ENCODE measurements at places on chromosomes 1 and 21.
A peak's percentile ranks its signal among the peaks of the same experiment; 100 is the strongest.

GRCh38 chr1:82064691-82065090 lies 264.0 kb downstream of the ADGRL2 start:
- no peak for DNase-seq

DNA sequence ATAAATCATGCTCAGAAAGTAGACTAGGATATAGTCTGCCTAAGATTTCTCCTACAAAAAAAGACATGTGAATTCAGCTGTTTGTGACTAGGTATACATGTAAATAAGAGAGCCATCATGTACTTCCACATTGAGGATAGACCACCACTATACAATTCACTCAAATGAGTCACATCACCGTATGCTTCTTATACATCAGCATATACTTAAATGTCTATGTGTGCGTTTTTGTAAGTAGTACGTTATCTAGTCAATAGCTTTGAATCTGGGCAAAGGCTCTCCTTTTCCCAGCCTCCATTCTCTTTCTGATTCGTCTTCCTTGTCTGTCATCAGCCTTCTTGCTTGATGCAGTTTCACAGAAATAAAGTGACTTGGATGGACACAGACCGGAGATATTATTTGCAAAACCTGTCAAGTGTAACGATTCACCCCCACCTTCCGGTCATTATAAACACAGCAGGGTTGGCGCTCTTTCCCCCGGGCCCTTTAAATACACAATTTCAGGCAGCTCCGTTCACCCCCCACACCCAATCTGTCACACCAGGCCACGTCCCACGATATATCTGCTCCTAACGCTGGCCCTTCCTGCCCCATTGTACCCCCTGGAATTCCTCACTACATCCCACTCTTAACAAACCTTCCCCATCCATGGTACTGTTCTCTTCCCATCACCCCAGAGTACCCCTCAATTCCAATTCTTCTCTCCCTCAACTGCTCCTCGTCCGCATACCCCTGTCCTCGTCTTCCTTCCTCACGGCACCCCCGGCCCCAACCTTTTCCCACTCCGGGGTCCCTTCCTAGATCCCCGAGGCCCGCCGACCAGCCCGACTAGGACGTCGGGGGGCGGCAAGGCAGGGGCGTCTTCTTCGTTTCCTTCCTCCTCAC lies 636 bp downstream of the VAMP4 start:
- DNase-seq: peak; percentile 25

- DNase-seq: no peak
Measured at GRCh38 chr1:8776104-8776503, 41.3 kb downstream of the RERE start.

GRCh38 chr1:211517006-211517405 lies 25.0 kb upstream of the RD3 start:
- DNase-seq: no peak

DNA sequence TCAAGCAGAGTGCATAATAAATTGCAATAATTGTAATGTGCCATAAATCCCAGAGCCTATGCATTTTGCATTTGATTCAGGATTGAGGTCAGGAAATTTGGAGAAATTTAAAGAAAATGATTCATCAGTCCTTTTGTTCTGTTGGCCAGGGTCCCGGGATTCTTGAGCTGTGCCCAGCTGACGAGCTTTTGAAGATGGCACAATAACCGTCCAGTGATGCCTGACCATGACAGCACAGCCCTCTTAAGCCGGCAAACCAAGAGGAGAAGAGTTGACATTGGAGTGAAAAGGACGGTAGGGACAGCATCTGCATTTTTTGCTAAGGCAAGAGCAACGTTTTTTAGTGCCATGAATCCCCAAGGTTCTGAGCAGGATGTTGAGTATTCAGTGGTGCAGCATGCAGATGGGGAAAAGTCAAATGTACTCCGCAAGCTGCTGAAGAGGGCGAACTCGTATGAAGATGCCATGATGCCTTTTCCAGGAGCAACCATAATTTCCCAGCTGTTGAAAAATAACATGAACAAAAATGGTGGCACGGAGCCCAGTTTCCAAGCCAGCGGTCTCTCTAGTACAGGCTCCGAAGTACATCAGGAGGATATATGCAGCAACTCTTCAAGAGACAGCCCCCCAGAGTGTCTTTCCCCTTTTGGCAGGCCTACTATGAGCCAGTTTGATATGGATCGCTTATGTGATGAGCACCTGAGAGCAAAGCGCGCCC lies 8.7 kb downstream of the PROX1 start:
- no peak for DNase-seq

DNA sequence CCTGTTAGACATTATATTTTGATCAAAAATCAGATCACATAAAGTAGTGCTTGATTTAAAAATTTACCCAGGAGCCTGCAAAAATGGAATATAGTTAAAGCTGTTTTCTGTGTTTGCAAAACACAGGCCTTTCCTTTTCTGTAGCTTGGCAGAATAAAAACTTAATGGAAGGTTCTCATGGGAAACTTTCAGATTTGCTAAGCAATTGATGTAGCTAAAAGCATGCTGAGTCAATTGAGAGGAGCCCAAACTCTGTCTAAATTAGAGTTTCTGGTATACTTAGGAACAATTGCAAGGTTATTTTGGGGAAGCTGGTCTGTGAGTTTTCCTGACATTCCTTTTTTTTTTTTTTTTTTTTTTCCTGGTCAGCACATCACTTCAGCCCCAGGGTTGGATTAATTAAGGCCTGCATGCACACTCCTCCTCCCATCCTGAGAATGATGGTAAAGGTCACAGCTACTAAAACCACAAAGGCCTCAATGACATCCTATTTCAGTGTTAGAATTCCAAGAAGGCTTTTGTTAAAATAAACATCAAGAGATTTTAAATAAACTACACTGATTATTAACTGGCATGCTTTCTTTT lies 608.7 kb downstream of the PLPP3 start:
- no peak for DNase-seq

DNA sequence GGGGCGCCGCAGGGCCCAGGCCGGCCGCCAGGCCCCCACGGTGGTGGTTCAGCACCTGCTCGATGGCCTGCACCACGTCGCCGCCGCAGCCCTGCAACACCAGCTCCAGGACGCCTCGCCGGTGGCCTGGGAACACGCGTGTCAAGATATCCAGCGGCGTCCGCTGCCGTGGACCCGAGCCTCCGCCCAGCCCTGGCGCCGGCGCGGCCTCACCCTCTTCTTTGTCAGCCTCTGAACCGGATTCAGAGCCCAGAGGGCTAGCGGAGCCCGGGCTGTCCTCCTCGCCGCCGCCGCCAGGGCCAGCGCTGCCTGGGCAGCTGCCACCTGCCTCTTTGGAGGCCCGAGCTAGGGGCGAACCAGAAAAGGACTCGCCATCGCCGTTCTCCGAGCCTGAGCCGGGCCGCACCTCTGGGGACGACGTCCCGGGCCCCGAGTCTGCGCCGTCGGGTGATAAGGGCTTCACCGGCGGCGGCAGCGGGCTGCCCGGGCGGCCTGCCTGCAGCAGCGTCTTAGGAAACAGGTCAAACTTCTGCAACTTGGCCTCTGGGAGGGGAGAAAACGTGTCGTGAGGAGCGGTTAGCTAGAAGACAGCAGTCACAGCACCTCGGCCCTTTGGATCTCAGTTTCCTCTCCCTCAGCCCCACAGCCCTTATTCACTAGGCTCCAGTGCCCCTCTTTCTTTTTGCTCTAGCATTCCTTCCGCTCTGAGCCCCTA lies 3.9 kb downstream of the DMRTA2 start:
- no peak for DNase-seq

DNA sequence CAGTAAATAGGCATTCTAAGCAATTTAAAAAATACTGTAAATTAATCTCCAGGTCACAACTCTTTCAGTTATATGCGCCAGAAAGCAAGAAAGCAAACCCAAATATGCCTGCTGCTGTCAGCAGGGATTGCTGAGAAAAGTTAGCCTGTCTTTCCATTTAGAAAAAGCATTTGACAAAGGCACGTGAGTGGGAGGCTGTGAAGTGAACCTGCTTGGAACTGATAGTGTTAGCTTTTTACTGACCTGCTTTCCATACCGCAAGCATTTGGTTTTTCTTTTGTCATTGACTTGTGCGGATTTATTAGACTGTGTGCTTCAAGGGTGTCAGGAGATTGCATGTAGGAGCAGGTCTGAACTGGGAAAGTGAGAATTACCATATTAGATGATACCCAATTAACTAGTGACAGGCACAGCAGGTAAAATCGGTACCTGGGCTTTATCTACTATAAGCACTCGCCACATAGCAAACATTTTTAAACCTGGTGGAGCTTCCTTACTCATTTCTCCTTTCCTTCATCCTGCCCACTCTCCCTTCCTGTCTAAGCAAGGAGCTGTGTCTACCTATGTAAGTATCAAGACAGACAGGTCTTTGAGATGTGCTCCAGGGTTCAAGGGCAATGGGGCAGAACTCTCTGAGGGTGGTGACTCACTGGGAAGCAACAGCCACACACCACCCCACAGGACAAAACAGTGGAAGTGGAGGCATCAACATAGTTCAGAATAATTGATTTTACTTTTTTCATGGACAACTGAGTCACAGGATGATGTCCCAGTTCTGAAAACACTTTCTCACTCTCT lies 323.9 kb downstream of the DISC1 start:
- DNase-seq: no peak

- DNase-seq: no peak
Measured at GRCh38 chr1:170126696-170127095, 19.1 kb upstream of the NTMT2 start.

- DNase-seq: no peak
Measured at GRCh38 chr1:181557313-181557712, 74.0 kb downstream of the CACNA1E start.

DNA sequence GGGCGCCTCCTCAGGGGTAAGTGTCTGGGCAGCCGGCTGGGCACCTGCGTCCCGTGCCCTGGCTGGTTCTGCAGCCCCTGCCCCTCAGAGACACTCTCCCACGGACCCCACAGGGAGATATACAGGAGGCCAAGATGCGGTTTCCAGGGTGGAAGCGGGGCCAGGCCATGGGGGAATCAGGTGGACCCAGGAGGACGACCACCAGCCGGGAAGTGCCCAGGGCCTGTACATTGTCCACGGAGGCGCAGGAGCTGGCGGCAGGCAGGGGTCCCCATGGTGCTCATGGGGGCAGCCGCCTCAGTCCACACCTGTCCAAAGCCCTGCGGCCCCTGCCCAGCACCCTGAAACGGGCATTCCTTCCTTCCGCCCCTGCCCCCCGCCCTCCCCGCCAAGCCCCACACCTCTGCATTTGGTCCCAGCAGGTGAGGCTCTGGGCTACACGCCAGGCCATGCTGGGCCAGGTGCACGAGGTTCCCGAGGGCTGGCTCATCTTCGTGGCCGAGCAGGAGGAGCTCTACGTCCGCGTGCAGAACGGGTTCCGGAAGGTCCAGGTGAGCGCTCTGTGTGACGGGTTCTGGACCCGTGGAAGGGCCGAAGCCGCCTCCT lies 36.7 kb downstream of the SLC19A1 start:
- no peak for DNase-seq

GRCh38 chr1:22673486-22674409 lies 20.7 kb downstream of the C1QB start:
- DNase-seq: peak; percentile 18

DNA sequence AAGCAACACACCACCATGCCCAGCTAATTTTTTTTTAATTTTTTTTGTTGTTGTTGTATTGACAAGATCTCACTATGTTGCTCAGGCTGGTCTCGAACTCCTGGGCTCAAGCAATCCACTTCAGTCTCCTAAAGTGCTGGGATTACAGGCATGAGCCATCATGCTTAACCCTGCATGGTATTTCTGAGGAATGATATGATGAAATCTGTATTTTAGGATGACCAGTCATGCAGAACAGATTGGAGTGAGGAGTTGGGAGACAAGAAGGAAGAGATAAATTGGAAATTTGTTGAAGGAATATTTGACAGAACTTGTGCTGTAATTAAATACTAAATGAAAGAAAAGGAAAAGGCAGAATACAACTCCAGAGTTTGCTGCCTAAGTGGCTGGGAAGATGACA lies 4.7 kb upstream of the NDUFS5 start:
- DNase-seq: no peak

DNA sequence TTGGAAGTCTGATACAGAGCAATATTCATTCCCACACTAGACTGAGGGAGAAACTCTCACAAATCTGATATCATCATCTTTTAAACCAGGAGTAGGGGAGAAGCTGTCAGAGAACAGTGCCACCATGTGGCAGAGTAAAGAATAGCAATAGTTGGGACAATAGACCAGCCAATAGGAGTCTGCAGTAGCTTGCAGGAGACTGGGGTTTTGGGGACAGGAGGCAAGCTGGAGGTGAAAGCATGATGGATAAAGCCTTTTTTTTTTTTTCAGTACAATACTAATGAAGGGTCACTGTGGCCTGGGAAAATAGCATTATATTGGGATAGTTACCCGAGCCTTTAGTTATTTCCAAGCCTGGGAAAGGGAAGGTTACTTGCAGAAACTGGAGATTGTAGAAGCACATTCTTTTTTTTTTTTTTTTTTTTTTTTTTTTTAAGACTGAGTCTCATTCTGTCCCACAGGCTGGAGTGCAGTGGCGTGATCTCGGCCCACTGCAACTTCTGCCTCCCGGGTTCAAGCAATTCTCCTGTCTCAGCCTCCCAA lies 120.7 kb downstream of the S1PR1 start:
- peak; percentile 39 for DNase-seq

GRCh38 chr1:96845464-96845863 lies 123.9 kb downstream of the PTBP2 start:
- DNase-seq: peak; percentile 3

GRCh38 chr1:213947200-213947801 lies 40.5 kb upstream of the PROX1 start:
- DNase-seq: no peak

DNA sequence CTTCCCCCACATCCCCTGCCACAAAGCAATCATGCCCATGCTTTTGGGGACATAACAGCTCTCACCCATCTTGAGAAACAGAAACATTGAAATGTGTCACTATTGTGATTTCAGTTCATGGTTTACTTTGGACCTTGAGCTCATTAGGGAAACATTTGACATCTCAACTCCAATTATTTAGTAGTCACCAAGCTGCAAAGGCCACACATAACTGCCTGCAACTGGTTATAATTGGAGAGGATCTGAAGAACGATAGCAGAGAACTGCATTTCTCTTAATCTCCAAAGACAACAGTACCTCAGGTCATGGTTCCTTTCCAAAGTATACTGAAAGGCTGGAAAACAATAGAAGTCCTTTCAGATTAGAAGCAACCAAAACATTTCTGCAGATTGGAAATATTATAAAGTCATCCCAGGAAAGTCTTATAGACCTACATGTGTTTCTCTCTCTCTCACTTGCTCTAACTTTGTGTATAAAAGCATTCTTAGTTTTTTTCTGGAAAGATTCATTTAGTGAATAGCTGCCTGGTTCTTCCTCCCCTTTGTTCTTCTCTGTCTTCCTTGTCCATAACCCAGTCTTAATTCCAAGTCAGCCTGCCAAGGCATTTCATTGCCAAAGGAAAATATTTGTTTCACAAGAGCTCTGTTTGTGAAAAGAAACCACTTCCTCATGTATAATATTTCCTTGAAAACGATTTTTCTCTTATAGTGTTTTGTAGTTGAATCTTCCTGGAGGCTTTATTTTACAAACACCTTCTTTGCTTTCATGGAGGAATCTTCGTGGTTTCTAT lies 426.8 kb downstream of the ADGRL2 start:
- no peak for DNase-seq

GRCh38 chr1:75720820-75721219 lies 3.7 kb upstream of the ACADM start:
- DNase-seq: no peak

- no peak for DNase-seq
Measured at GRCh38 chr1:204692325-204692840, 6.8 kb upstream of the LRRN2 start.
